ENCODE measurements at places on chromosomes 3 and 15.
A peak's percentile ranks its signal among the peaks of the same experiment; 100 is the strongest.

DNA sequence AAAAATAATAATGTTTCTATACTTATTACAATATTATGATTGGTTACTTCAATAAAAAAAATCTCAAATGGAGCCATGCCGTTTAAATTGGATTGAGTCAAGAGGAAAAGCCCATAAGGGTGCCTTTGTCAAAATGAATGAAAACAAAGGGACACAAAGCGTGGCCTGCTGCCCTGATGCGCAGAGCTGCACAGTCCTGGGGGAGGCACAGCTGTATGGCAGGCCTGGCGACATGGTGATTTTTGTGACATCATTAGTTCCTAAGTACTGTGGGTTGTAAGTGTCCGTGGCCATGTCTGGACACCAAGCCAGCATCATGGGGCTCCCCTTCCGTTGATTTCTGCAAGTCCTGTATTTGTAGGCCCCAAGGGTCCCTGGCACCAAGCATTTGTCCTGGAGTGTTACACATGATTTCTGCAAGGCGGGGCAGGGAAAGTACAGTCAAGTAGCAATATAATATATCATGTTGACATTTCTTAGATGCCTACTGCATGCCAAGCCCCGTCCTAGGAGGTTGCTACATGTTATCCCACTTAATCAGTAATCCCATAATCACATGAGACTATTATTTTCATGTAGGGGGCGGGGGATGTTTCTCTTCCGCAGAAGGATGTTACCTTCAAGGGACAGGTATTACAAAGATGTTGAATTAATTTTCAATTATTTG, 59.7 kb downstream of the GHSR start:
- DNase-seq: no peak

- no peak for DNase-seq
Observed at GRCh38 chr15:38860674-38861073, 296.1 kb upstream of the RASGRP1 start.

- DNase-seq: no peak
Observed at GRCh38 chr15:32861174-32861573, 143.4 kb downstream of the GREM1 start.

DNA sequence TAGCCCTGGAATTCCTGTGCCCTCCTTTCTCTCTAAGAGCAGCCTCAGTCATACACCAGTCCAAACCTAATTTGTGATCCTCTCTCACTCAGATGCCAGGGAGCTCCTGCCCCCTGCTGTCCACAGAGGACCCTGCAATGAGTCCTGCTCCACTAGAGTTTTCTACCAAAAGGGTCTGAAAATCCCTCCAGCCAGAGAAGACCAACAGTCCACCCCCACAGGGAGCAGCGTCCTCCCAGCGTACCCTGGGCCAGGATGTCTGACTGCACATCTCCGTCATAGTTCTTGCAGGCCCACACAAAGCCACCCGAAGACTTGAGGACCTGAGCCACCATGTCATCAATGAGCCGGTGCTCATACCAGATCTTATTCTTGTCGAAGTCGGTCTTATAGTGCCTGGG, 15.4 kb downstream of the IDH2 start:
- DNase-seq: peak; percentile 63

- DNase-seq: no peak
Observed at GRCh38 chr3:194804796-194805195, 119.1 kb downstream of the FAM43A start.

All from mesenchymal stem cell (in vitro differentiated cells and primary cell).